ENCODE measurements at places on chromosomes 1 and 21.

DNA sequence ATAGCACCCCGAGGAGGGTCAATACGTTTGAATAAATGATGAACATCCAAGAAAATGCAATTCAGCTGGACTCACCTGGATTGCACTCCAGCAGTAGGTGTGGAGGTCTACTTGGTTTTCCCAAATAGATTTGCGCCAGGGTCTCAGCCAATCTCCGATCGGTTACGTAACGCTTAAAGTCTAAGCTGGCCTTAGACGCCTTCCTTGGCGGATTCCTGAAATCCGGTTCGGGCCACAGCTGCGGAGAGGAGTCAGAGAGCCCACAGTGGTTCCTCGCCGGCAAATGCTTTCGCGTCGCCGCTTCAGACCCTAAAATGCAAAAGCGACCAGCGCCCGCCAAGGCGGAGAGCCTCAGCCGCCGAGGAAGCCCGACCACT, 322 bp downstream of the TFB2M start:
- DNase-seq: no peak

DNA sequence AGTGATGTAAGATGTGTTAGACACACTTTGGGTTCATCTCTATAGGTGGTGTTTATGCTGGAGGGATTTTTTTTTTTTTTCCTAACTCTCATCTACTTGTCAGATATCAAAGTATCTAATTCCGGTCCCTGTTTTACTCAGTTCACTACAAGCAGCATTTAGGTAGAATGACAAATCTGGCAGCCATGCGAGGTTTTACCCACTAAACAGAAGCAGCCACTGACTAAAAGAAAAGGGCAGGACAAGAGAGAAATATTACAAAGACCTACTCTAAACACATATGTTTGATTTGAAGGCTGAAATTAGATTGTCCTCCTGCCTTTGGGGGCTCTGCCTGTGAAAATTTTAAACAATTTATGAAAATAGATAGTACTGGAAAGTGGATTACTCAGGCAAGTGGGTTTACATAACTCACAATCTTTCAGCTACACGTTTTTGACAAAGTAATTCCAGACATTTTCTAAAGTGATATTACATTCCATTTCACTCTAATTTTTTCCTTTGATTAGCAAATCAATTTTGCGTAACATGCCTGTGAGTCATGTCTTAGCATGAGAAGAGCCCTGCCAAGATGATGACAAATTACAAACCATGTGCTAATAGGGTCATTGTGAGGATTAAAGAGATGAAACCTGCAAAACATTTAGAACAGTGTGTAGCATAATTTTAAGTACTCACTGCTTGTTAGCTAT, 172.6 kb downstream of the PLA2G4A start:
- no peak for DNase-seq

- no peak for DNase-seq
Observed at GRCh38 chr1:93958032-93958725, 48.9 kb upstream of the GCLM start.

DNA sequence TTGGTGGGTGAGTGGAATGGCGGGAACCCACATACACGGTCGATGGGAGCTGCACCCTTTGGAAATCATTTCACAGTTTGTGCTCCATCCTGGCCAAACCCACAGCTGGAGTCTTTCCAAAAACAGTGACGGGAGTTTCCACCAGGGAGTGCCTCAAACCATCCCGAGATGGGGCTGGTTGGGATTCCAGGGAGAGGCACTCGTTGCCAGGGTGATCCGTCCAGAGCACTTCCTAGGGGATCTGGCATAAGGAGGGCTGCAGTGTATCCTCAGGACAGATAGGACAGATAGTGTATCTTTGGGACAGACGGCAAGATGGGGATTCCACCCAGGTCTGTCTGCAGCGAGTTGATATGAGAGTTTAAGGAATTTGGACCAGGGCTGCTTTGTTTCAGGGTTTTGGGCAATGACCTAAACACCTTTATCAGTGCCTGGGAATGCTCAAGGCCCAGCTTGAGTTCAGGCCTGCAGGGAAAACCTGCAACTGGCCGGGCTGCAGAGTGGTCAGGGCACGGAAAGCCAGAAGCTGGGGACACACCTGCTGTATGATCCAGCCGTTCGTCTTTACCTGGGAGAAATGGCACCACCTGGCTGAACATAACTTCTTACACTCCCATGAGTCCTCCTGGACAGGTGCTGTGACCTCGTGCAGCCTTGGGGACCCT, 3.4 kb upstream of the POFUT2 start:
- no peak for DNase-seq

- DNase-seq: no peak
Observed at GRCh38 chr1:2962541-2962940, 58.7 kb upstream of the ACTRT2 start.

GRCh38 chr1:47534436-47534835, 96.6 kb downstream of the FOXD2 start:
- no peak for DNase-seq

GRCh38 chr1:177927021-177927596, 42.7 kb downstream of the SEC16B start:
- DNase-seq: no peak

GRCh38 chr1:169360415-169360814, 7.2 kb downstream of the NME7 start:
- DNase-seq: no peak
